WTC11 (cell line): ENCODE measurements at places on chromosomes 5 and 9. TPM values are rescaled to one million over a fixed set of nuclear protein-coding genes. Genes with fewer than 3 reads are reported as not detected.

ARHGEF39 gene
- total RNA-seq = 23.8 to 26.6 TPM (median 26.5 TPM) in 3 replicates

BAAT gene
- 0.11 to 0.17 TPM (median 0.14 TPM) in 3 replicates for total RNA-seq

LCNL1 gene
- total RNA-seq = 0.27 to 0.50 TPM (median 0.34 TPM) in 3 replicates

PTAR1 gene
- 71.5 to 90.8 TPM (median 76.9 TPM) in 3 replicates for total RNA-seq

PCDHGC5 gene
- 1.1 to 1.5 TPM (median 1.1 TPM) in 3 replicates for total RNA-seq

GRCh38 chr5:72817076-72817481 is 618 bp downstream of the TNPO1 start:
- peak overlapping the region; percentile 89 for H3K27ac ChIP-seq
- H3K4me1 ChIP-seq = peaks cover 25% of the 10 kb centered on the region
- peak overlapping the region; percentile 99 for H3K4me3 ChIP-seq
- DNase-seq = no peak
- H3K36me3 ChIP-seq = no peaks in the 10 kb centered on the region

- H3K27me3 ChIP-seq = no peaks in the 10 kb centered on the region
- H3K4me3 ChIP-seq = no peak overlapping the region
- no peaks in the 10 kb centered on the region for H3K4me1 ChIP-seq
Observed at GRCh38 chr5:113909782-113910181, 396.3 kb downstream of the YTHDC2 start.

- no peaks in the 10 kb centered on the region for H3K36me3 ChIP-seq
- H3K27me3 ChIP-seq = no peaks in the 10 kb centered on the region
- DNase-seq = no peak
- H3K4me3 ChIP-seq = no peak overlapping the region
- no peaks in the 10 kb centered on the region for H3K4me1 ChIP-seq
- H3K27ac ChIP-seq = no peak overlapping the region
Observed at GRCh38 chr5:66795682-66796081, 199.5 kb downstream of the MAST4 start.

GRCh38 chr9:18800579-18800978 is 232.4 kb downstream of the SAXO1 start:
- H3K4me1 ChIP-seq = peaks cover 24% of the 10 kb centered on the region
- no peak overlapping the region for H3K27ac ChIP-seq
- no peaks in the 10 kb centered on the region for H3K36me3 ChIP-seq

- H3K27me3 ChIP-seq = no peaks in the 10 kb centered on the region
- no peak overlapping the region for H3K27ac ChIP-seq
- H3K4me1 ChIP-seq = peaks cover 11% of the 10 kb centered on the region
- no peak for DNase-seq
Observed at GRCh38 chr5:143440448-143441115, 37.1 kb upstream of the NR3C1 start.

DNA sequence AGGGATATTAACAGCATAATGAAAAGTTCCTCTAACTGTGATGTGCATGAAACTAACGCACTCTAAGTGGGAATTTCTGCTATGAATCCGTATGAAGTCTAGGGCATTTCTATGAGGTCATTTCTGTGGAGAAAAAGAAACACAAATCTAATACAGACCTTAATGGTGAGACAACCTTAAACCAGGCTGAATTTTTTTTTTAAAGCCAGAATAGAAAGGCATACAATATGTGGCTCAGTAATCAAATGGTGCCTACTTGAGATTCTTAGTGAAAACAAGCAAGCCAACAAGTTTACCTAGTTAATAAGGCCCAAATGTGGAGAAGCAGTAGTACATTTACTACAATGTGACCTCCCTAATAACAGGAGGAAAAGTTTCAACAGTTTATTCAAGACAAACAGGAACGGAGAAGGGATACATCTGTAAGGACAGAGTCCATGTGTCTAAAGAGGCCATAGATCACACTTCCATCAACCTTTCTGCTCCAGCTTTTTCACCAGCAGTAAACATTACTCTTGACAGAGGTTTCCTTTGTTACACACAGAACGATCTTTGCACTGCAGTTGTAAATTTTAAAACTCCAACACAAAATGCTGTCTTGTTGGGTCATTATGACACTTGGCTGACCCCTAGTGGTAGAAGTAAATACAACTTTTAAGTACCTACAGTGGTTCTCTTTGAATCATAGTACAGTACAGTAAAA is 26.2 kb downstream of the CARNMT1 start:
- H3K4me1 ChIP-seq = no peaks in the 10 kb centered on the region
- no peak overlapping the region for H3K27ac ChIP-seq
- DNase-seq = no peak
- no peak overlapping the region for H3K4me3 ChIP-seq
- H3K27me3 ChIP-seq = no peaks in the 10 kb centered on the region

DNA sequence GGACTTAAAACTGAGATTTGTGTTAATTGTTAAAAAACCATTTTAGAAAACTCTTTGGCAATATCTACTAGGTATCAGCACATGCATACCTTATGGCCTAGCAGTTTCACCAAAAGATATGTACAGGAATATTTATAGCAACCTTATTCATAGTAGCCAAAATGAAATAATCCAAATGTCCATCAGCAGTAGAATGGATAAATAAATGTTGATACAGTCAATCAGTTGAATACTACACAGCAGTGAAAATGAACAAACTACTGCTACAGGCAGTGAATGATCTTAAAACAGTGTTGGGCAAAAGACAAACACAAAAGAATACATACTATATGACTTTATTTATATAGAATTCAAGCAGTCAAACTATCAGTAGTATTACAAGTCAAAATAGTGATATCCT is 16.4 kb downstream of the RFESD start:
- H3K27me3 ChIP-seq = no peaks in the 10 kb centered on the region; the same call in 1 of the 2 replicates
- no peak overlapping the region for H3K27ac ChIP-seq
- no peak overlapping the region for H3K4me3 ChIP-seq
- no peaks in the 10 kb centered on the region for H3K36me3 ChIP-seq
- no peak for DNase-seq
- H3K4me1 ChIP-seq = 0 out of 2 replicates have a peak, but pooled peaks cover 3% of the 10 kb centered on the region

DNA sequence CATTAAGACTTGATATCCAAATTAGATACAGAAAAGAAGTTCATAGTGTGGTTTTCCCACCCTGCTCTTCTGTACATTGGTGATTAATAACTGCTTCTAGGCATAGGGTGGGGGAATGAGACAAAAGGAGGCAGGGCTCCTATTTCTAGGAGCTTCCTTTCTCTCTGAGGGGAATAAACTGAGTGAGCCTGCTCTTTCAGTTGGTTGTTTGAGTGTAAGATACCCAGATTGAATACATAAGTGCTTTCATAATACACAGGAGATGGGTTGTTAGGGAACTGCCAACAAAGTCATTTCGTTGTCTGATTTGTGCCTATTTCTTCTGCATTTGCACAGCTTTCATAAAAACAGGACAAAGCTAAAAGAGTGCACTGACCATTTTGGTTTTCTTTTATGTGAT is 48.9 kb upstream of the TTC23L start:
- H3K4me1 ChIP-seq = peaks cover 20% of the 10 kb centered on the region
- no peaks in the 10 kb centered on the region for H3K27me3 ChIP-seq
- H3K27ac ChIP-seq = no peak overlapping the region

DNA sequence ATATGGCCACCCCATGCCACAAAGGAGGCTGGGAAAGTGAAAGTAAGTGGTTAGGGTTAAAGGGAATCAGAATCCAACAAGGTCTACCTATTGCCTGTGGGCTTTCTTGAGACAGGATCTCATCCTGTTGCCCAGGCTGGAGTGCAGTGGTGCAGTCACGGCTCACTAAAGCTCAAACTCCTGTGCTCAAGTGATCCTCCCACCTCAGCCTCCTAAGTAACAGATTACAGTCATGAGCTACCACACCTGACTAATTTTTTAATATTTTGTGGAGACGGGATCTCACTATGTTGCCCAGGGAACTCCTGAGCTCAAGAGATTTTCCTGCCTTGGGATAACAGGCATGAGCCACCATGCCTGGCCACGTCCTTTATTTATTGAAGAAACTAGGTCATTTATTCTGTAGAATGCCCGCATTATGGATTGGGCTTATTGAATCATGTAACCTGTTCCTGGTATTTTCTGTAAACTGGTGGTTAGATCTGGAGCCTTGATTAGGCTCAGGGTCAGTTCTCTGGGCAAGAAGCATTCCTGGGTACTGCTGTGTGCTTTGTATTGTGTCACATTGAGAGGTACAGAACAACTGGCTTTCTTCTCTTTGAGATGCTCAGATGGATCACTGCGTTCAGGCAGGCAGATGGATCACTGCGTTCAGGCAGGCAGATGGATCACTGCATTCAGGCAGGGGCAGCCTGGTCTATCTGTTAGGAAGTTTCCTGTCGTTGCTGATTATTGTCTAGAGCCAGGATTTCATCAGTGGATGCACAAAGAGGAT is 41.6 kb downstream of the ERGIC1 start:
- H3K36me3 ChIP-seq = no peaks in the 10 kb centered on the region
- no peaks in the 10 kb centered on the region for H3K27me3 ChIP-seq
- H3K4me3 ChIP-seq = no peak overlapping the region
- no peak for DNase-seq
- H3K4me1 ChIP-seq = peaks cover 19% of the 10 kb centered on the region
- H3K27ac ChIP-seq = no peak overlapping the region

- H3K4me3 ChIP-seq = no peak overlapping the region
- no peak overlapping the region for H3K27ac ChIP-seq
- peaks cover 33% of the 10 kb centered on the region for H3K4me1 ChIP-seq
- H3K27me3 ChIP-seq = no peaks in the 10 kb centered on the region
Observed at GRCh38 chr9:14077672-14078071, 236.3 kb downstream of the NFIB start.

DNA sequence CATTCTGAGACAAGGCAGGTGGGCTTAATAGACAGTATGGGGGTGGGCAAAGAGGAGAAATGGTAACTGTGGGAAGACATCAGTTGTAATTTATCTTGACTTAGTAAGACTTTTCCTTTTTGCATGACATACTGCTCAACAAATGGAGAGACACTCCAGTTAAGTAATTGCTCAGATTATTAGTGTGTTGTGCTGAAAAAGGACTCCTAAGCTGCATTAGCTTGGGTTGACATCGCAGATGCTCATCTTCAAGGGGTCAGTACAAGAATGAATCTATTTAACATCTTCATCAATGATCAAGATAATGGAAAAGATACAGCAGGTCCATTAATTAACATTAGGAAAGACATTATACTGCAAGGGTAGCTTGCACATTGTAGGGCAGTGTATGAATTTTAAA is 181.1 kb upstream of the ELAVL2 start:
- H3K27ac ChIP-seq = peak overlapping the region; percentile 18; the same call in 1 of the 2 replicates
- H3K4me1 ChIP-seq = peaks cover 33% of the 10 kb centered on the region
- no peaks in the 10 kb centered on the region for H3K36me3 ChIP-seq
- no peak overlapping the region for H3K4me3 ChIP-seq

DNA sequence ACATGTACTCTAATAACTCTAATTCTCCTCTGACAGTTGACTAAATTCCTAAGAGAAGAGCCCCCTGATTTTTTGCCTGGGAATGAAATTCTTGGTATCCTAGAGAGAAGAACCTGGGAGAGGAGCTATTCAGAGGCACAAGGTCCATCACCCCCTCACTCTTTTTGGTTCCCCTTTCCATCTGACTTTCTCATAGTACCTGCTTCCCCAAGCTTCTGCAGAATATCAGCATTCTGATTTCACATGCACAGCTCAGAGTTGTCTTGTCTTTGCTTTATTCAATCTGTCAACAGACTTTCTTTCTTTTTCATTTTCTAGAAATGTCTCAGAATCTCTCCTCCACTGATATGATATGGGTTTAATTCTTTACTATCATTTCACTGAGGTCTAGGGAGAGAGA is 141.5 kb upstream of the FBXL17 start:
- no peak for DNase-seq
- peaks cover 7% of the 10 kb centered on the region for H3K27me3 ChIP-seq
- peaks cover 32% of the 10 kb centered on the region for H3K36me3 ChIP-seq
- no peak overlapping the region for H3K27ac ChIP-seq
- no peak overlapping the region for H3K4me3 ChIP-seq
- H3K4me1 ChIP-seq = peaks cover 15% of the 10 kb centered on the region

DNA sequence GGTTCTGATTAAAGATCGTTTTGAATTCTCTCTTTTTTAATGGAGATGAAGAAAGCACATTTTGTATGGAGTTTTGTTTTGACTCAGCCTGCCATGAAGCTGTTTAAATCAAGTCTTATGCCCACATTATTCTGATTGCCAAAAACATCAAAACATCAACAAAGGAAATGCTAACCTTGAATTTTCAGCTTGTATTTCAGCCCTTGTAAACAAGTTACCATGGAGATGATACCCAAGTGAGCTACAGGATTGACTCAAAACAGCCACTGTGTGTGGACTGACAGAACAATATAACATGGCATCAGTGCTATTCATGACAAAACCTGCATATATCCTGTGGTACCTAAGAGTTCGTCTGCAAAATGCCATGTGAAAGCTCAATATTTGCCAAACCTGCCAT is 1581.0 kb downstream of the MAT2B start:
- H3K36me3 ChIP-seq = no peaks in the 10 kb centered on the region
- H3K4me3 ChIP-seq = no peak overlapping the region
- no peaks in the 10 kb centered on the region for H3K27me3 ChIP-seq
- H3K4me1 ChIP-seq = peaks cover 16% of the 10 kb centered on the region
- DNase-seq = no peak
- H3K27ac ChIP-seq = no peak overlapping the region

DNA sequence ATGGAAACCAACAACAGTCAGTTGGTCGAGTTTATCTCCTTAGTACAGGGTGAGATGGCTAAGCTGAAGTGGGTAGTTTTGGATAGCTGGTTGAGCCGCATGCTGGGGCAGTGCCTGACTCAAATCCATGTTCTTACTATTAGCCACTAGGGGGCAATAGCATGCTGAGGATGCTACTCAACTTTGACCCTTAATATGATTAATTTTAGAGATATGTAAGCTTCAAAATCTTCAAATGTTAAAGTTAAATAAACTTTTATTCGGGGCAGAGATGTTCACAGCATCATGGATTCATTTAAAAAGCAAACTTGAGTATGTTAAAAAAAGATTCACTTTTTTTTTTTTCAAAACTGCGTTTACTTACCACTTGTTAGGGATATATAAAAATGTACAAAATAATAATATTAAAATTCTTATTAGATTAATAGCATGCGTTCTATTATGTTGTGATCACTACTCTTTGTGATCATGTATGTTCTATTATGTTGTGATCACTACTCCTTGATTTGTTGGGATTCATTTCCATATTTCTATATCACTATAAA is 57.0 kb downstream of the C9orf153 start:
- no peak overlapping the region for H3K4me3 ChIP-seq
- H3K4me1 ChIP-seq = 0 out of 2 replicates have a peak, but pooled peaks cover 3% of the 10 kb centered on the region
- H3K27me3 ChIP-seq = no peaks in the 10 kb centered on the region
- H3K27ac ChIP-seq = no peak overlapping the region
- peak; percentile 19 for DNase-seq
- H3K36me3 ChIP-seq = no peaks in the 10 kb centered on the region

DNA sequence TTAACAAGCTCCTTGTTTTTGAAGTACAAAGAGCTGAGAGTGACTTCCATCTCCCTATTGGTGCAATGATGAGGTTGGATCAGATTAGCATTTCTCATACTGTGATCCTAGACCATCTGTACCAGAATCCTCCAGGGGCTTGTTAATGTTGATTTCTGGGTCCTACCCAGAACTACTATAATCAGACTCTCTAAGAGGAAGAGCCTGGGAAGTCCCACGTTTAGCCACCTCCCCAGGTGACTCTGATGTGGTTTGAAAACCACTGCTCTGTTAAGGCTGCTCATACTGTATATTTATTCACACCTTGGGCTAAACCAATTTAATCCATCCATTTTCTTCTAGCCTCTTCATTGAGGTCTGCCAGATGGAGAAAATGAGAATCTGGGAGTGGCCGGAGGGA is 49.6 kb upstream of the SMIM32 start:
- no peak overlapping the region for H3K4me3 ChIP-seq
- H3K4me1 ChIP-seq = no peaks in the 10 kb centered on the region
- no peak overlapping the region for H3K27ac ChIP-seq
- no peak for DNase-seq
